ENCODE measurements at places on chromosomes 2 and 18.

DNA sequence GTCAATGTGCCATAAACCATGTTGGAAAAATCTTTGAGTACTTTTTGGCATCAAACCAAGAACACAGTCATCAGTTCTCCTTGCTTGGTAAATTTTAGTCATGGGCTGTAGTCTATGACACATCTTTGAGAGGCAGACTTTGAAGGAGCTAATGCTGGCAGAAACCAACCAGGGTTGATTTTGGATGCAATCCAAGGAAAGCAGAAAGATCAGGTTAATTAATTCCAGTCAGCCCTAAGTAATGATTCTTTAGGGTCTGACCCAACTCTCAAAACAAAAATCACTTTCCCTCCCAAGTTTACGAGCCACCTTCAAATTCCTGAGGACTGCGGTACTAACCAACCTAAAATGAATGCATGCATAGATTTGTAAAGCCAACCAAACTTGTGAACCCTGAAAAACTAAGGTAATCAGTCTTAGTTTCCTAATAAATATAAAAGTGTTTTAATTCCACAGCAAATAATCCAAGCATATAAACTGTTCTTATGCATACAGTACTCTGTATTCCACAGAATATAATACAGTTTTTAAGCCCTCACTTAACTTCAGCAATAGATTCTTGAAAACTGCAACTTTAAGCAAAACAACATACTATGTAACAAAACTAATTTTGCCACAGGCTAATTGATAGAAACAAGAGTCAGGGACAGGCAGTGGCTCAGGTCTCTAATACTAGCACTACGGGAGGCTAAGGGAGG, 22.0 kb downstream of the AP1S3 start:
- DNase-seq = no peak

DNA sequence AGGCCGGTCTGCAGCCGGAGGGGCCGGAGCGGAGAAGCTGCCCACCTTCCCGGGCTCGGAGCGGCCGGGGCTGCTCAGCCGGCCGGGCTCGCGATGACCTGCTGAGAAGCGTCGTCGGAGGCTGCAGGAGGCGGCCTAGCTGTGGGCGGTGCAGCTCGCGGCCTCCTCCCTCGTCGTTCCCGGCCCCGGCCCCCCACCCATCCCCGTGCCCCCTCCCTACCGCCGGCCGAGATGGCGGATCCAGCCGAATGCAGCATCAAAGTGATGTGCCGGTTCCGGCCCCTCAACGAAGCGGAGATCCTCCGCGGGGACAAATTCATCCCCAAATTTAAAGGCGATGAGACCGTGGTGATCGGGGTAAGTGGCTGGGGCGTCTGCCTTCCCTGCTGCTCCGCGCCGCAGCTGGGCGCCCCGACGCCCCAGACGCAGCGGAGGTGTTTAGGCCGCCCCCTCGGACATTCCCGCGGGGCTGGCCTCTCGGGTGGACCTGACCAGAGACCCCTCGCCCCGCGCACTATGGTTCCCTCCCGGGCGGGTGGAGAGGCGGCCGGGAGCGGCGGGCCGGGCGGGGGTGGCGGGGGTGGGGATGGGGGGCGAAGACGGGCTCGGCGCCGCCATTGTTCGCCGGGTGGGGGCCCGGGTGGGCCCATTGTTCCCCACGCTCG, 492 bp downstream of the KIF5C start:
- DNase-seq = peak; percentile 37

GRCh38 chr2:173574324-173575112, 219.8 kb downstream of the CDCA7 start:
- DNase-seq = no peak

- DNase-seq = no peak
Observed at GRCh38 chr2:221914334-221914880, 342.3 kb upstream of the EPHA4 start.

DNA sequence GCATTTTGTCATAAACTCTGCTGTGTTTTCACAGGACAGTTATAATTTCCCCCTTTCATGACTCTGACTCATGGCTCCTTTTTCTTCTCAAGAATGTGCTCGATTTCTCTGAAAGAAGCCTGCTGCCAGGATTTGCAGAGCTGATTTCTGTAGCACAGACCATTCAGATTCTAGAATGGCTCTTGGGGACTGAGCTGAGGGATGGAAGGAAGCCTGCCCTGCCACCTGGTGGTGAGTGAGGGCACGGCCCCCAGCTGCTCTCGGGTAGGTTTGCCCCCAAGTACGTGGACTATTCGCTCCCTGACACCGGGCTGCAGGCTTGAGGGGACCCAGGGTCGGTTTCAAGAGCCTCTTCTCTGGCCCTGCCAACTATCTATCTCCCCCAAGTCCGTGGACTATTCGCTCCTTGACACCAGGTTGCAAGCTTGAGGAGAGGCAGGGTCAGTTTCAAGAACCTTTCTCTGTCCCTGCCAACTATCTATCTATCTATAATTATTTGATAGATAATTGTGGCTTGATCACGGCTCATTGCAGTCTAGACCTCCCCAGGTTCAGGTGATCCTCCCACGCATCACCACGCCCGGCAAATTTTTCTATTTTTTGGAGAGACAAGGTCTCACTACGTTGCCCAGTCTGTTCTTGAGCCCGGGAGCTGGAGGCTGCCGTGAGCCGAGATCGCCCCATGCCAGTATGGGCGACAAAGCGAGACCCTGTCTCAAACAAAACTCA, 1.4 kb upstream of the SMYD5 start:
- DNase-seq = peak; percentile 85

DNA sequence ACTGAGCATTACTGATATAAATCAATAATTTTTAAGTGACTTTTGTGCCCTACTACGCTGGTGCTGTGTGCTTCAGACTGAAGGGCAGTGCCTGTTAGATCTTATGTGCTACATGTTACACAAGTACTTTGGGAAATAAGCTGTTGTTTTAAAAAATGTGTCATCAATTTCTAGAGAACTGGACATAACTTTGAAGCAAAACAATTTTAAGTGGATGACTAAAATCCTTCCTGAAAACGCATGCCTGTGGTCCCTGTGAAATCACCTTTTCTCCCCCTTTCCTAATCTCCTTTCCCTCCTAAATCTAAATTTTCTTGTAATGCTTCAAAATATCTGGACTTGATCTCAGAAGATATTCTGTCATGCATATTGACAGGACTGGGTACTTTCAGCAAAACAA, 7.1 kb upstream of the IL1RL1 start:
- no peak for DNase-seq

GRCh38 chr2:182914852-182915251, 48.4 kb upstream of the FRZB start:
- DNase-seq = no peak

DNA sequence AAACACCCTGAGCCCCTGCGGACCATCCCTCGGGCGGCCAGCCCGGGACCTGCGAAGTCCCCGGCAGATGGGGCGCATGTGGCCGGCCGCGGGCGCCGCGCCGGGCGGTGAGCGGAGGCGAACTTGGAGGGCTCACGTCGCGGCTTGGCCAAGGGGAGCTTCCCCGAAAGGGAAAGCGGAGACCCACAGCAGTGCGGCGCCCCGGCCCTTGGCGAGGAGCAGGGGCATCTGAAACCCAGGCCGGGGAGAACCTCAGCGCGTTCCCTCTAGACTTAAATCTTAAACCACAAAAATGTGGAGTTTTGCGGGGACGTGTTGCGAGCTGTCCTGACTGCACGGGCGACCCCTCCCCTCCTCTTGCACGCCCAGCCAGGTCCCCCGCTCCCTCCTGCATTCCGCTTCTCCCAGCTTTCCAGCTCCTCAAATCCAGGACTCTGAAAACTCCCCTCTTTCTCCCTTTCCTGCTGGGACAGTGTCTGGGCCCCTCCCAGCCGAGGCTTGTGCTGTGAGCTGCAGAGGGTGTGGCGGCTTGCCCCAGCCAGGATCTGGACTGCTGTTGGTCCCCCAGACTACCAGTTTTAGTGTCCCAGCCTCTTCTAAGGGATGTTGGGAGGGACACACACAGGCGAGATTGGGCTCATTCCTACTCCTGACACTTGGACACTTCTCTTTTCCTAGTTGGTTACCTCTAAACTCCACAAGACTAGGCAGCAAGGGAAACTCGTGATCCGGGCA, 1.3 kb downstream of the FMNL2 start:
- DNase-seq = peak; percentile 35

- DNase-seq = no peak
Observed at GRCh38 chr2:41026613-41027012, 574.7 kb upstream of the SLC8A1 start.

DNA sequence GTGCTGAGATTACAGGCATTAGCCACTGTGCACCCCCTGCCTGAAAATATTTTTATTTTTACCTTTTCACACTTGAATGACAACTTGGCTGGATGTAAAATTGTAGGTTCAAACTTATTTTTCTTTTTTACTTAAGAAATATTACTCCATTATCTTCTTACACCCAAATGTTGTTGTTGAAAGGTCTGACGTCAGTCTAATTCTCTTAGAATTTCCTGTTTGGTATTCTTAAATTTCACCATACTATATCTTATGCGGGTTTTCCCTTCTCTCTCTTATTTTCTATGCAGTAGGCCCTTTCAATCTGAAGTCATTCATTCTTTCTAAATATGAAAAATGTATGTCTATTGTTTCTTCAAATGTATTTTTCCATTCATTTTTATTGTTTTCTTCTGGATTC, 29.1 kb upstream of the RAB11FIP5 start:
- DNase-seq = no peak

- no peak for DNase-seq
Observed at GRCh38 chr18:58105888-58106260, 61.8 kb downstream of the NEDD4L start.

DNA sequence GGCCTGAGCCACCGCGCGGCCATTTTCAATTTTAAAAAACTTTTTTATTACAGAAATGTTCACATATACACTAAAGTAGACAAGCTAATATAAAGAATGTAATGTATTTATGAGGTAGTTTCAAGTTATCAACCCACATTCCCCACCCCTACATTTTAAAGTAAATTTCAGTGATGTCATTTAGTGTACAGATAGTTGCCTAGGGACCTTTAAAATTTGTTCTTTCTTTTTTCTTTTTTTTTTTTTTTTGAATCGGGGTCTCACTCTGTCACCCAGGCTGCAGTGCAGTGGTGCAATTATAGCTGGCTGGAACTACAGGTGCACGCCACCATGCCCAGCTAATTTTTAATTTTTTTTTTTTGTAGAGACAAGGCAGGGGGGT, 2.6 kb upstream of the LIMS1 start:
- no peak for DNase-seq

GRCh38 chr2:43941966-43942365, 53.8 kb downstream of the LRPPRC start:
- no peak for DNase-seq

DNA sequence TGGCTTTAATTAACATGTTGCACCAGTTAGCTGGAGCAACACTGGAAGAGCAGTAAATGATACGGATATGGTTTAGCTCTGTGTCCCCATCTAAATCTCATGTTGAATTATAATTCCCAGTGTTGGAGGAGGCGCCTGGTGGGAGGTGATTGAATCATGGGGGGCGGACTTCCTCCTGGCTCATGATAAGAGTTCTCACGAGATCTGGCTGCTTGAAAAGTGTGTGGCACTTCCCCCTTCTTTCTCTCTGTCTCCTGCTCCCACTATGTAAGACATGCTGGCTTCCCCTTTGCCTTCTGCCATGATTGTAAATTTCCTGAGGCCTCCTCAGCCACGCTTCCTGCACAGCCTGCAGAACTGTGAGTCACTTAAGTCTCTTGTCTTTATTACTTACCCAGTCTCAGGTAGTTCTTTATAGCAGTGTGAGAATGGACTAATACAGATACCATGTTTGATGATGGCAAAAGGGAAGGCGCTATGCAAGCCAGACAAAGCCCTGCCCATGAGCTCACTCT, 963.6 kb downstream of the SOCS6 start:
- DNase-seq = no peak

GRCh38 chr2:60118061-60118460, 435.4 kb downstream of the BCL11A start:
- DNase-seq = no peak

DNA sequence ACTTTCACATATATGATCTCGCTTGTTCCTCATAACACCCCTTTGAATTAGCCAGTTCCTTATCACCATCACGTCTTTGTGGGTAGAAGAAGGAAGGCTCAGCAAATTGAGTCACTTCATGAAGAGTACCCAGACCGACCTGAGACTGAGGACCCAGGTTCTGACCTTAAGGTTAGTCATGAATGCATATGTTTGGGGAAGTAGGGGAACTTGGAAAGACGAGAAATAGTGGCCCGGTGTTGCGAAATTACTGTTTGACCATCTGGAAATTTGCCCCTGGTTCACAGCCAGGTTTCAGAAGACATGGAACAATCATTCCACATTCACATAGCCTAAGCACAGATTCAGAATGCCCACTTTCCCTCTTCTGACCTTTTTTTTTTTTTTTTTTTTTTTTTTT, 59.8 kb downstream of the MEIS1 start:
- no peak for DNase-seq

DNA sequence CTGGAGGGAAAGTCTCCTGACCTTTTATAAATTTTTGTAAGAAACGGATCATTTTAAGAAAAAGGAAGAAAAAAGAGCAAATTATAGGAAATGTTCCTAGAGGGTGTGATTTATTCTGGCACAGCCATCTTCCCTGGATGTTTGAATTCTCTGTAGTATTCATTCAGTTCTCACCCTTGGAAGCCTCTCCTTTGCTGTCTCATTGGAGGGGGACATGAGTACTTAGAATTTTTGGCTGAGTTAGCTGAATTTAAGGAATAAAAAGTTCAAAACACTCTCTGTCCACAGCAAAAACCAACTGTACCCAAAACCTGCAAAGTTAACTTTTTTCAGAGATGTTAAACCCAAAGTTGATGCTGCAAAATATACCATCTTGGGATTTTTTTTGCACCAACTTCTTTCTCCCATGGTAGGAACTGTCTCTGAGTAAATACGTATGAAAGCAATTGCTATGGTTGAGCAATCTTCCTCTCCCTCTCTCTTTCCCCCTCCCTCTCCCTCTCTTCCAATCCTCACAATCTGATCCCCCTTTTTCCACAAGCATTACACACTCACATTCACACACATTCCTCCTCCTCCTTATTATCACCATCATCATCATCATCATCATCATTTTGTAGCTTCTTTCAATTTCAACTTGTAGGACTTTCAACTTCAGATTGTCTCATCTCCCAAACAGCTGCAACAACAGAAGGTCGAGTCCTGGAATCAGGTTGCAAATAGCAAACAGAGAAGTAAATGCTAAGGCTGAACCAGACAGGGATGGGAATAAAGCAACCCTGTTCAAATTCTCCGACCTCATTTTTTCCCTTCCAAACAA, 183.7 kb downstream of the GFPT1 start:
- DNase-seq = no peak

- DNase-seq = no peak
Observed at GRCh38 chr18:28657961-28658360, 481.0 kb upstream of the CDH2 start.

- DNase-seq = no peak
Observed at GRCh38 chr18:55422456-55423180, 165.4 kb downstream of the TCF4 start.

DNA sequence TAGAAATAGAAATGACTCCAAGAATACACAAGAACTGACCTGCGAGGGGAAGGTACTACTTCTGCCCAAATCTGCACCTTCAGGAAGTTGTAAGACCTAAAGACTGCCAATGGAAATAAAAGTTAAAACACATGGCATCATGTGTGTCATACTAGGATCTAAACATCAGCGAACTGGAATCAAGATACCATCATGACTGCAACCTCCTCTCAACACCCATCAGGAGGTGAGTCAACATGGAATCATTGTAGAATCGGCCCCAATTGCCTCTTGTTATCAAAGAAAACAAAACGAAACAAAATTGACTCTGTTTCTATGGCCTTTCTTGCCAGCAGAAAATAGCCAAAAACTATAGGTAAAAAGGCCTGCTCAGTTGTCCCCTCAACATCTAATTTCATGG, 15.1 kb downstream of the RDH14 start:
- no peak for DNase-seq

GRCh38 chr2:217330647-217331046, 470.8 kb upstream of the TNP1 start:
- DNase-seq = no peak
